ENCODE measurements at places on chromosomes 6 and 20. TPM values are rescaled to one million over a fixed set of nuclear protein-coding genes. Genes with fewer than 3 reads are reported as not detected.

DNA sequence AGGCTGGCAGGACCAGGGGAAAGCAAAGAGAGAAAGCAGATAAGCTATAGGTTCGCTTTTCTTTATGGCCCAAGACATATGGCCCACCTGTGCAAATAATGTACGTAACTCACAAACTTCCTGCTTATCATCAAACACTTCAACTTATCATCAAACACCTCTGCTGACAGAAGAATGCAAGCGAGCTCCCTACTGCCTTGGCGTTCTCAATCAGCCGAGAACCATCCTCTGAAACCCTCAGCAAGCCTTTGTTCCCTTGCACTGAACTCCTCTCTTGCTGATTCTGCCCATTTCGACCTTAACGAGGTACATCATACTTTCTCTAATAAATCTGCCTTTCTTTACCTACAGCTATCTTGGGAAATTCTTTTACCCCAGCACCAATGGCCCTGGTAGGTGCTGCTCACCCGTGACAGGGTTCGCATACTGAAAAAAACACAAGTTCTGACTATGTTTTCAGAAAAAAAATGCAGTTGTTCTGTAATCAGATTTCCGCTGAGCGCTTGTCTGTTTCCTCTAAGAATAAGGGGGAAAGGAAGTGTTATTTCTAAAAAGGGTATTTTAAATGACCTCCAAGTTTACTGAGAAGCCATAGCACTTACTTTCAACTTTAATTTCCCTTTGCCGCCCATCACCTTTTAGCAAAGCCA, 28.3 kb downstream of the SERPINB6 start:
- DNase-seq, result peak; percentile 53
- H3K4me3 ChIP-seq, result peak overlapping the region; percentile 15
- H3K27me3 ChIP-seq, result no peaks in the 10 kb centered on the region
- H3K36me3 ChIP-seq, result no peaks in the 10 kb centered on the region
- H3K27ac ChIP-seq, result peak overlapping the region; percentile 71
- peaks cover 56% of the 10 kb centered on the region for H3K4me1 ChIP-seq

- H3K27me3 ChIP-seq, result no peaks in the 10 kb centered on the region
- no peak overlapping the region for H3K4me3 ChIP-seq
Measured at GRCh38 chr6:113979937-113980336, 9.0 kb upstream of the HDAC2 start.

DNA sequence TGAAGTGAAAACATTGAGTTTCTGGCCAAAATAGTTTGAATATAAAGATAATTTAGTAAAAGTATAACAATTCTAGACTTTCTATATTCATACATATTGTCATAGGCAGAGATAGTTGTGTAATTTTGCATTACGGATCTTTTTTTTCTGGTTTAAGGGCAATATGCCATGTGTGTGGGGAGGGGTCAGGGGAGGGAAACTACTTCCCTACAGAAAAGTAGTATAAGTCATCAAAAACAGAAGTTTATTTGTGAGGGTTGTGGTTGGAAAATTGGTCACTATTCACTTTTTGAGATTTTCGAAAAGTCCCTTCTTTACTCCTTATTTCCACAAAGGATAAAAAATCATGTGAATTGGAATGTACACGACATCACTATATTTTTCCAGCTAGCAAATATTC, 288.2 kb upstream of the PREP start:
- H3K4me3 ChIP-seq, result no peak overlapping the region
- no peak for DNase-seq
- H3K36me3 ChIP-seq, result no peaks in the 10 kb centered on the region
- H3K4me1 ChIP-seq, result no peaks in the 10 kb centered on the region
- H3K27me3 ChIP-seq, result no peaks in the 10 kb centered on the region

GRCh38 chr20:46764068-46764467, 54.6 kb downstream of the SLC2A10 start:
- H3K4me3 ChIP-seq, result no peak overlapping the region
- DNase-seq, result no peak
- H3K4me1 ChIP-seq, result no peaks in the 10 kb centered on the region
- H3K27me3 ChIP-seq, result no peaks in the 10 kb centered on the region

DNA sequence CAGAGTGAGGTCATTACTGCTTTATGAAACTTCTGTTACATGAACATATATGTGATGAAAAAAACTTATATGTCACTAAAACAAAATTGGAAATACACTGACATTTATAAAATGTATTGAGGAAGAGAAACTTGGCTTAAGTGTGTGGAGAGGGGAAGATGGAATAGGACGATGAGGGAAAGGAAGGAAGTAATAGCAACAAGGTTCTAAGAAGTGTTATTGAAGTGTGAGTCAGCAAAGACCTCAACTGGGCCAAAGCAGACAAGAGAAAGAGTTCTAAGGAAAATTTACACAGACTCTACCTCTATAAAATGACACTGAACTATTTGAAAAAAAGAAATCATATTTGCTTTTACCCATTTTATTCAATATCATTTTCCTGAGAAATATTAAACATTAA, 38.3 kb downstream of the SNX3 start:
- no peaks in the 10 kb centered on the region for H3K27me3 ChIP-seq
- H3K27ac ChIP-seq, result no peak overlapping the region
- H3K36me3 ChIP-seq, result no peaks in the 10 kb centered on the region
- no peak overlapping the region for H3K4me3 ChIP-seq

- no peaks in the 10 kb centered on the region for H3K4me1 ChIP-seq
- no peaks in the 10 kb centered on the region for H3K27me3 ChIP-seq
- DNase-seq, result no peak
- no peak overlapping the region for H3K27ac ChIP-seq
- no peaks in the 10 kb centered on the region for H3K36me3 ChIP-seq
- H3K4me3 ChIP-seq, result no peak overlapping the region
Measured at GRCh38 chr6:73325656-73326055, 28.4 kb downstream of the DPPA5 start.

DNA sequence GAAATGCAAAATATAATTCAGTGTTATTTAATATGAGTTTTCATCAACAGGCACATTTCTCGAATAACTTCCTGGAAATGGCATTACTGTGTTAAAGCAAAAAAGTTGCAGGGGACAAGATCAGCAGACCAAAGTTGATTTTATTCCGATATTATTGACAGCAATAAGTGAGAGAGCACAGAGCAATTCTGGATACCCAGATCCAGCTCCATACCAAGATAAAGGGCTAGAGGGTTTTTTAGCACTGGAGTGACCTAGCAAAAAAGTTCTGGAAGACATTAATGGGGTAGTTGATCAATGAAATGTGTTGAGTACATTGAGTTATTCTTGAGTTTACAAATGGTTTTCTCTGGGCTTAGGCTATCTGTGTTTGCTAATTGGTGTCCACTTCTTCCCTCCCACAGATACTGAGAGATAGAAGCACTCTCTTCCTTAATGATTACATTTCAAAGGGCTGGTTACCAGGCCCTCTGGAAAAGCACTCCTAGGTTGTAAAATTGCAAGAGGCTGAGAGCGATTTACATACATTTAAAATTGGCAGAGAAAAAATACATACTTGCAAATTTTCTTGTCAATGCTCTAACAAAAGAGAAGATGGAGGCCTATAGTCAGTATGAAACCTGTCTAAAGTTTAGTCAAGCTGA, 47.0 kb upstream of the MANEA start:
- H3K27ac ChIP-seq, result no peak overlapping the region
- no peaks in the 10 kb centered on the region for H3K4me1 ChIP-seq
- H3K4me3 ChIP-seq, result no peak overlapping the region
- H3K27me3 ChIP-seq, result no peaks in the 10 kb centered on the region
- no peak for DNase-seq

GRCh38 chr20:53865901-53866793, 204.2 kb downstream of the BCAS1 start:
- DNase-seq, result no peak
- H3K4me1 ChIP-seq, result peaks cover 38% of the 10 kb centered on the region
- peak overlapping the region; percentile 41 for H3K4me3 ChIP-seq
- peak overlapping the region; percentile 73 for H3K27ac ChIP-seq
- H3K36me3 ChIP-seq, result no peaks in the 10 kb centered on the region
- no peaks in the 10 kb centered on the region for H3K27me3 ChIP-seq

- H3K27me3 ChIP-seq, result no peaks in the 10 kb centered on the region
- no peak overlapping the region for H3K27ac ChIP-seq
- no peaks in the 10 kb centered on the region for H3K4me1 ChIP-seq
- DNase-seq, result no peak
Measured at GRCh38 chr6:130838951-130839350, 11.7 kb downstream of the SMLR1 start.

GRCh38 chr20:13382786-13383185, 161.7 kb downstream of the ISM1 start:
- H3K4me1 ChIP-seq, result no peaks in the 10 kb centered on the region
- no peaks in the 10 kb centered on the region for H3K27me3 ChIP-seq
- no peak overlapping the region for H3K27ac ChIP-seq
- H3K36me3 ChIP-seq, result peaks cover 4% of the 10 kb centered on the region
- no peak for DNase-seq

DNA sequence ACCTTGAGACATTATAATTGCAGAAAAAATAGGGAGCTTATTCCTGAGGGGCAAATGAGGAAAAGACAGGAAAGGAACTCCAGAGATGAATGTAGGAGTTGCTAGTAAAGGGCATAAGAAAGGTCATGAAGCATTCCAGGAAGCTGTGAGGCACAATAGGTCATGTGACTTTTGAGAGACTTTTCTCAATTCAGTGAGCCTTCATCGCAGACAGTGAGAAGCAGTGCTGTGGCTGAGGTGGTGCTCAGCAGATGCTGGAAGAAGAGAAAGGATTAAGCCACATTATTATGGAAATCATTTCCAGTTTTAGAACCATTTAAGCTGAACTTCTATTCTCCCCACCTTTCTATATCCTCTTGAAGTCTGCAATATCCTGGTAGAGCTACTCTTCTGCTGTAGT, 4.1 kb downstream of the SPTLC3 start:
- H3K27me3 ChIP-seq, result no peaks in the 10 kb centered on the region
- no peak for DNase-seq
- H3K27ac ChIP-seq, result no peak overlapping the region
- H3K4me1 ChIP-seq, result no peaks in the 10 kb centered on the region
- H3K4me3 ChIP-seq, result no peak overlapping the region

- H3K4me3 ChIP-seq, result no peak overlapping the region
- DNase-seq, result no peak
- H3K27me3 ChIP-seq, result no peaks in the 10 kb centered on the region
- H3K36me3 ChIP-seq, result no peaks in the 10 kb centered on the region
- H3K27ac ChIP-seq, result no peak overlapping the region
Measured at GRCh38 chr20:37796121-37796520, 102.3 kb downstream of the CTNNBL1 start.

DNA sequence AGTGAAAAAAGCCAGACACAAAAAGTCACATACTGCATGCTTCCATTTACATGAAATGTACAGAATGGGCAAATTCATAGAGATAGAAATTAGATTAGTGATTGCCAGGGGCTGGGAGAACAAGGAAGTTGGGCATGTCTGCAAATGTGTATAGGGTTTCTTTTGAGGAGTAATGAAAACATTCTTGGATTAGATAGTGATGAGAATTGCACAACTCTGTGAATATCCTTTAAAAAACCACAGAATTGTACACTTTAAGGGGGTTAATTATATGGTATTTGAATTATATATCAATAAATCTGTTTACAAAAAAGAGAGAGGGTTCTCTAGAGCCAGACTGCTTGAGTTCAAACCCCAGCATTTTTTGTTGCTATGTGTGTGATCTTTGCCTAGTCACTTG, 188.1 kb downstream of the CDC5L start:
- H3K4me3 ChIP-seq, result no peak overlapping the region
- H3K27me3 ChIP-seq, result no peaks in the 10 kb centered on the region
- H3K27ac ChIP-seq, result no peak overlapping the region
- no peaks in the 10 kb centered on the region for H3K4me1 ChIP-seq

GRCh38 chr6:157432892-157433265, 51.9 kb downstream of the ZDHHC14 start:
- no peaks in the 10 kb centered on the region for H3K36me3 ChIP-seq
- no peak overlapping the region for H3K4me3 ChIP-seq
- no peak for DNase-seq
- no peak overlapping the region for H3K27ac ChIP-seq
- H3K27me3 ChIP-seq, result no peaks in the 10 kb centered on the region

DNA sequence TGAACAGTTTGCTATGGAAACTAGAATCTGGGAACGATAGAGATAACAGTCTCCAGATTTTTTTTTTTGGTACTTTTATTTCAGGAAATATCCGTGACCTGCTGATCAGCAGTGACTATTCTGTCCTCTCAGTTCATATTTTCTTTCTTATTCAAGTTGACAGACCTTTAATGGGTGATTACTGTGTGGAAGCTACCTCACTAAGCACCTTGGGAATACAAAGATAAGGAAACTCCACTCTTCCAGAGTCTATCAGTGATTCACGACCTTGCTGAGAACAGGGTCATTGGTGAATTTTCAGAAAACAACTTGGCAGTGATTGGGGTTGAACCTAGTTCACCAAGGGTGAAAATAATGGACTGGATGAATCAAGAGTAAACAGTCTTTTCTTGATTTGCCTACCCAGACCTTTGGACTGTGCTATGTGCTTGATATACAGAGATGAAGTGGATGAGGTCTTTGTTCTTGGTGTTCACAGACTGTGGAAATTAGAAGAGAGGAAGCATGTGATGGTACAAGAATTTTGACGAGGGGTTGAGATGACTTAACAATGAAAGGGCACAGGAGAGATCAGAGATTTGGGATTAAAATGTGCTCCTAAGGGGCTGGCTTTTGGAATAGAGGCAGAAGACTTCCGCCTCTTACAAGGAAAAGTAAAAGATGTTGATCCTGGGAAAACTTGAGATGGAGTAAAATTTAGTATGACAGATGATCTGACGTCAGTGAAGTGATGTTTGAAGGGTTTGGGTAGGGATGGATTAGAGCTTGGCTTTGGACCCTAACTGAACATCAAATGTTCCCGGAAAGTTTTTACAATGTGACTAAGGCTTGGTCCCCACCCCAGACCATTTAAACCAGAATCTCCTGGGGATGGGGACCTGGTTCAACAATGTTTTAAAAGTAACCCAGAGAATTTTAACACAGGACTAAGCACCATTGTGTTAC, 1.2 kb downstream of the KAT14 start:
- H3K36me3 ChIP-seq, result no peaks in the 10 kb centered on the region
- peak overlapping the region; percentile 99 for H3K4me3 ChIP-seq
- DNase-seq, result no peak
- H3K4me1 ChIP-seq, result peaks cover 13% of the 10 kb centered on the region
- H3K27ac ChIP-seq, result peak overlapping the region; percentile 89

- no peaks in the 10 kb centered on the region for H3K27me3 ChIP-seq
- no peak for DNase-seq
- H3K4me1 ChIP-seq, result no peaks in the 10 kb centered on the region
- peaks cover 51% of the 10 kb centered on the region for H3K36me3 ChIP-seq
Measured at GRCh38 chr20:62882426-62882825, 20.8 kb upstream of the TCFL5 start.

DNA sequence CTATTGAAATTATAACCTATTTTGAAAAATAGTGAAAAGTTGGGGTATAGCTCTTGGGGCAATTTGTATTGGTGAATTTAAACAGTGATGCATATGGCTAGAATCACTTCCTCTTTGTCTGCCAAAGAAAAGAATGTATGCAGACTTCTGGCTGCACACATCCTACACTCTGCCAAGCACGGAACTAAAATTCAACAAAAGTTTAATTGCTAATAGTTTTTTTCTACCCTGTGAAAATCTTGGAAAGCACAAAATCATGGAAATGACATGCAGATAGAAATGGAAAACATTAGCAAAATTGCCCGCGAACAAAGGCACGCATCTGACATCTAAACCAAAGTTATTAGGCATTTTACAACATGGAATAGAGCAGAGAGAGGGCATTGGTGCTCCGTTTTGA, 106.4 kb upstream of the PDE10A start:
- H3K4me1 ChIP-seq, result no peaks in the 10 kb centered on the region
- no peak for DNase-seq
- H3K4me3 ChIP-seq, result no peak overlapping the region
- H3K27ac ChIP-seq, result no peak overlapping the region
- H3K27me3 ChIP-seq, result no peaks in the 10 kb centered on the region

Gene LHFPL5
- total RNA-seq, result not detected

Gene POM121L2
- total RNA-seq, result not detected

Gene SULF2
- 1.5 TPM for total RNA-seq

Gene RBBP8NL
- not detected for total RNA-seq

Gene BPIFB4
- total RNA-seq, result not detected

Gene BACH2
- total RNA-seq, result 133 TPM

Gene ZNF311
- total RNA-seq, result 0.32 TPM

Measured in naive thymus-derived CD4-positive, alpha-beta T cell (primary cell).